ENCODE measurements at places on chromosomes 2 and 18.

DNA sequence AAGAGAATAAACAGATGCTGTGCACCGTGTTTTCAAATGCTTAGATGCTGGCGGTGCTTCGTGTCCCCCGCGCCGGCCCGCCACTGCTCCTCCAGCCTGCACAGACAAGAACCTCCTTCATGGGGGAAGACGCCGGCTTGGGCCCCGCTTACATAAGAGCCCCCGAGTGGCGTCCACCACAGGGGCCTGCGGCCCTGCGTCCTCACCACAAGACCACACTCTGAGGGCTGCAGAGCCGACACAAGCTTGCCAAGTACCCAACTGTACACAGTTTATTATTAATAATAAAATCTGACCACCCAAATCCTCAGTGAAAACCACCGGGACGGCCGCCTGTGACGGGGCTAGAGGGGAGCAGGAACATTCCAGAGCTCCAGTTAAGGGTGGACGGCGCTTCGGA is 232.2 kb downstream of the HDAC4 start:
- DNase-seq = peak; percentile 4

DNA sequence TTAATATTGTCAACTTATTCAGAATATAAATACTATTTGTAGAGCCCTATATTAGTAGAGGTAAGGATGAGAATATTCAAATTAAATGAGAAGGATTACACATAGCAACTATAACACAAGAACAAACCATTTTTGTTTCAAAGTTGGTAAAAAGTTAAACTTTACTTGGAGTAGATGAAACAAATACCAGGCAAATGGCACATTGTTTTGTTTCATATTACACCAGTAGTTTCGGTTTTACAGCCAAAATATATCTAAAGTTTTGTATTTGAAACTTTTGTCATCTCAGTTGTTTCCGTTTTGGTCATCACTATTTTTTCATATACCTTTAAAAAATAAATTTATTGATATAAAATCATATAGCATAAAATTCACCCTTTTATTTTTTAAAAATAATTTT is 1039.4 kb downstream of the DPP10 start:
- no peak for DNase-seq

DNA sequence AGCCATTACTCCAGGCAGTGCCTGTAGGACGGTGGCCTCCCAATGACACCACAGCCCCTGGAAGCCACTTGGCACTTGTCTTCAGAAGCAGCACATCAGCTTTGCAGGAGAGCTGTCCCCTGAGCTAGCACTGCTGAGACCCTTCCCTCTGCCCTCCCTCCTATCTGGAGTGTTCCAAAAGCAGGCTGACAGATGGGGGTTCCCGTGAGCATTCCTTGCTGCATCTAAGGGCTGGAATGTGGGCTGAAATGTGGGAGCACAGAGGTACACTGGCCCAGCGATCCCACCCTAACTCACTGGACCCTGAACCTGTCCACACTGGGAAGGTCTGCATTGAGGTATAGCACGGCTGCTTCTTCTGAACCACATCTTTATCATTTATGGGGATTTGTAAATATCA is 230.1 kb downstream of the ANAPC1 start:
- DNase-seq = no peak

DNA sequence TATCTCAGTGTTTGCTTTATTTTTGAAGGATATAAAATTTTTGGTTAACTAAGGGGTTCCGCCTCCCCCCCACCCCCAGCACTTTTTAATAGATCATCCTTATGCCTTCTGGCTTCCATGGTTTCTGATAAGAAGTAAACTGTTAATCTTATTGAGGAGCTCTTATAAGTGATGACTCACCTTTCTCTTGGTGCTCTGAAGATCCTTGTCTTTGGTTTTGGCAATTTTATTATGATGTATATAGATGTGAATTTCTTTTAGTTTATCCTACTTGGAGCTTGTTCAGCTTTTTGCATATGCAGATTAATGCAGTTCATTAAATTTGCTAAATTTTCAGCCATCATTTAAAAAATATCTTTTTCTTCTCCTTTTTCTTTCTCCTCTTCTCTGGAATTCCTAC is 91.7 kb upstream of the CTAGE1 start:
- no peak for DNase-seq

DNA sequence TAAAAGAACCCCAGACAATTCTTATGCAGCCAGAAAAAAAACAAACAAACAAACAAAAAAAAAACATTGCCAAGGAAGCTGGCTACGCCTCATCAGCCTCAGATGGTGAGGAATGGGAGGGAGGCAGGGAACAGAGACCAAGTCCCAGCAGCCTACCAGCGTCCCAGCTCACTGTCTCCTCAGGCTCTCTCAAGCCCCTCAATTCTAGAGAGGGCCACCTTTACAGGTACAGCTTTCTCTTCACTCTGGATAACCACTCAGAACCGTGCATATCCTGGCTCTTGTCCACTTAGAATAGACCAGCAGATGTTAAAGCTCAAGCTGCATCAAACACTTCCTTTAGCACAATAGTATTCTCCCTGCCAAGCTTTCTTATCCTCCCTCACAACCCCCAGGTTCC is 263.1 kb upstream of the CHAC2 start:
- DNase-seq = no peak

DNA sequence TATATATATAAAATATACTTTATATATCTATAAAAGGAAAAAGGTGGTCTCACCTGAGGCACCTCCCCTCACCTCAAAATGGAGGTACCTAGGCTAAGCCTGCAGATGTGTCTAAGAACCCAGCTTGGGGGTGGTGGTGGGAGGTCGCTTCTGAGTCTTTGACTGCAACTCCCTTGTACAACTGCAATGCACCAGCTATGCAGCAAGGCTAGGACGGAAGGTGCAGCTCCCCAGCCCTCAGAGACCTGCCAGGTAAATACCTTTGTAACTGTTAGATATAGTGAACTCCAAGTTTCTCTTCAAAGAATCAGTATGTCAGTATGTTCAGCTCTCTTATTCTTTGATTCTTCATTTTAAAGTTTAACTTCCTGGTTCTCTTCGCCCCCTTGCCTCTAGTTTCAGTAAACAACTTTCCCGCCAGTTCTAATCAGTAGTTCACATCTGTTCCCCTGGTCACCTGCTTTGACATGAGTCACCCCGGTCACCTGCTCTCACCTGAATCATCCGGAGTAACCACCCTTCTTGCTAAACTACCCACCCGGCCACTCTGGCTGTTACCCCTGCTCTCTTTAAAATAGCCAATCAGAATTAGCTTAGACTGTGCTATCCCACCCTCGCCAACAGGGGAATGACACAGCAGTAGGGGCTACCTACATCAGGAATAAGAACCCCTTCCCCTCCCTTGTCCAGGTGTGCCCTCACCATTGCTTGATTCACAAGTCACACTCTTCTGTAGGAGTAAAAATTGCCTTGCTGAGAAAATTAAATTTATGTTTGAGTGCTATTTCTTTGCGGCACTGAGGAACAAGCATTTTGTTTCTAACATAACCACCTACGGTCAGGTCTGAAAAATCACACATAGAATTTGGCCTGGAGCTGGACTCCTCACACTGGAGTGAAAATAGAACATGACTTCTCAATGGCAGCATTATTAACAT is 24.7 kb upstream of the IMPA2 start:
- DNase-seq = no peak

- no peak for DNase-seq
Measured at GRCh38 chr2:164739966-164740365, 101.7 kb downstream of the COBLL1 start.

- no peak for DNase-seq
Measured at GRCh38 chr2:41020358-41020757, 568.5 kb upstream of the SLC8A1 start.

GRCh38 chr2:210162466-210163124 is 8.6 kb downstream of the KANSL1L start:
- DNase-seq = no peak

DNA sequence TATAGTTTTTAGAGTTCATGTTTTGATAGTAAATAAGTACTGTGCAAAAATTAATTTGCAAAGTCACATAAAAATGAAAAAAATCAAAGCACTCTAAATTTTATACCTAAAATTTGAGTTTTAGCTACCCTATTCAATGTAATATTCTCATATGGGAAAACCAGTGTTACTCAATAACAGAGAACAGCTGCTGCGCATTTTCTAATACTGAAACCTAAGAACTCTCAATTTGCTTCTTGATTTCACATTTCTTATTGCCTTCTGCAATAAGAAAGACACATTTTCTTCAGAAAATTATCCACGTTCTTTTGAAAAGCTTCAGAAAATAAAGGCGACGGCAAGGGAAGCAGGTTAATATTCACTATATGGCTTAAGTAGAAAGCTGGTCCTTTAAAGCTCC is 199.1 kb upstream of the CCDC150 start:
- DNase-seq = no peak

Measured in activated CD8-positive, alpha-beta memory T cell treated with anti-CD3 and anti-CD28 coated beads, Interleukin-2, amount 50 U/mL, for 4 hours (primary cell).